ENCODE measurements at places on chromosomes 7 and 10. TPM values are rescaled to one million over a fixed set of nuclear protein-coding genes. Genes with fewer than 3 reads are reported as not detected.

The FOXP2 gene
- total RNA-seq = 3.8 TPM

The GIMAP6 gene
- 0.36 TPM for total RNA-seq

GRCh38 chr10:123808906-123809305 is 82.7 kb downstream of the CPXM2 start:
- H3K27ac ChIP-seq = no peak overlapping the region
- H3K36me3 ChIP-seq = no peaks in the 10 kb centered on the region
- no peaks in the 10 kb centered on the region for H3K27me3 ChIP-seq
- no peak overlapping the region for H3K4me3 ChIP-seq
- H3K4me1 ChIP-seq = no peaks in the 10 kb centered on the region

GRCh38 chr10:82208726-82209125 is 333.7 kb downstream of the NRG3 start:
- H3K4me3 ChIP-seq = no peak overlapping the region
- H3K36me3 ChIP-seq = no peaks in the 10 kb centered on the region
- no peaks in the 10 kb centered on the region for H3K4me1 ChIP-seq
- no peak overlapping the region for H3K27ac ChIP-seq
- DNase-seq = no peak

DNA sequence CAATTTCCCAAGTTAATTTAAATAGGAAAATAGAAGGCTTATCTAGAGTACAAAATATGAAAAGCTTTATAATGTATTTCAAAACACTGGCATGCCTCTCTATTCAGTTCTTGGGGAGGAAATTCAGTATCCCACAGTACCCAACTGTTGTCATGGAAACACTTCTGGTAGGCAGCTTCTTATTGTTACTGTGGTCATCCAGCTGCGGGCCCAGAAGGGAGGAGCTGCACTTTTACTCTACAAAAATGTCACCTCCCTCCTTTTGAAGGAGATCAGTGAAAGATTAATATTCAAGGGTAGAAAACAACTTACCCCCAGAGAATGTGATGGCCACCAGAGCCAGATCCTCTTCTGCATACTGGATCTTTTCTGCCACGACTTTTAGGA is 202.8 kb downstream of the RAPGEF5 start:
- H3K4me1 ChIP-seq = peaks cover 12% of the 10 kb centered on the region
- H3K4me3 ChIP-seq = no peak overlapping the region
- no peaks in the 10 kb centered on the region for H3K36me3 ChIP-seq
- H3K27ac ChIP-seq = no peak overlapping the region
- H3K27me3 ChIP-seq = no peaks in the 10 kb centered on the region

- H3K36me3 ChIP-seq = no peaks in the 10 kb centered on the region
- H3K4me1 ChIP-seq = peaks cover 14% of the 10 kb centered on the region
- peak overlapping the region; percentile 3 for H3K27ac ChIP-seq
- H3K27me3 ChIP-seq = no peaks in the 10 kb centered on the region
- DNase-seq = peak; percentile 66
These were observed 9.8 kb upstream of the RTKN2 start for GRCh38 chr10:62278441-62278910.

DNA sequence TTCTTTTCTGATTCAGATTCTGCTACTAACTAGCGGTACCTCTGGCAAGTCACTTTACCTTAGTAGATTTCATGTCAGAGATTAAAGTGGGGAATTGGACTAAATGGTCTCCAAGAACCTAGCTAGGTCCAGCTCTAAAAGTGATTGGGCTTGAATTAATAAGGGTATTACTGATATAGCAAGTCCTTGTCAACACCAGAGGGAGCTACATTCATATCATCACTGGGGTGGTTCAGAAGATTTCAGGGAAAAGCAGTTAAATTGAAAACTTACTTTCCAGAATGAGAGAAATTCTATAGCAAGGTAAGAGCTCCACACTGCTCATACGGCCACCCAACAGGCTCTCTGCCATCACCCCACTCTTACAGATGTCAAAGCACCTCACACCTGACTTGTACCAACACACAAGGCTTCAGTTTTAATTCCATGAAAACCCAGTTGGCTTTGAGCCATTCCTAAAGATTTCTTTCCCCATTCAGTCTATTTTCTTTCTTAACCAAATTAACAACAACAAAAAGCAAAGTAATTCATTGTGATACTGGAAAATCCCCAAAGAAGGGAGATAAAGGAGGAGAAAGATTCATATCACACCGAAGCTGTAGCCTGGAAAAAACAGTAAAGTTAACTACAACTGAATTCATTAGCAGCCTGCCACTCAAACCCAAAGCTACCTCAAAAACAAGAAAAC is 38.0 kb upstream of the SPOCK2 start:
- no peaks in the 10 kb centered on the region for H3K27me3 ChIP-seq
- peaks cover 15% of the 10 kb centered on the region for H3K4me1 ChIP-seq
- peak; percentile 65 for DNase-seq
- H3K4me3 ChIP-seq = no peak overlapping the region
- H3K36me3 ChIP-seq = no peaks in the 10 kb centered on the region
- no peak overlapping the region for H3K27ac ChIP-seq

DNA sequence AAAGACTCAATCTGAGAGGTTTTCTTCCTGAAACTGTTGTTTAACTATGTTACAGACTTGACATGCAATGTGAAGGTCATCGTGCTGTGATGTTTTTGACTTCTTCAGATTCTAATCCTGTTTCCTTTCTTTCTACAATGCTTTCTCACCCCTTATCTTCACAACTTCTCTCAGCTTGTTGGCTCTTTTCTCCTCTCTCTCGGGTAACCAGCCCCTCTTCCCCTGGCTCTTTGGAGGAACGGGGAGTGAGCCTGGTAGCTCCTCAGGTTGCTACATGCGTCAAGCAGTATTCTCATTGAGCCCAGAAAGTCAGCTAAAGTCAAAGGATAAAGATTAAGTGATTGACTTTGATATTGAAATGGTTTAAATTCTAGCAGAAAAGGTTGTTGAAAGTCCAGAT is 40.1 kb downstream of the SEC23IP start:
- no peak for DNase-seq
- H3K36me3 ChIP-seq = peaks cover 75% of the 10 kb centered on the region
- H3K27ac ChIP-seq = no peak overlapping the region
- peaks cover 5% of the 10 kb centered on the region for H3K4me1 ChIP-seq
- H3K27me3 ChIP-seq = no peaks in the 10 kb centered on the region

GRCh38 chr7:80428161-80429054 is 83.5 kb downstream of the GNAT3 start:
- H3K27ac ChIP-seq = no peak overlapping the region
- H3K4me3 ChIP-seq = no peak overlapping the region
- no peaks in the 10 kb centered on the region for H3K36me3 ChIP-seq
- no peaks in the 10 kb centered on the region for H3K27me3 ChIP-seq

GRCh38 chr7:24572393-24572996 is 757 bp upstream of the PALS2 start:
- no peaks in the 10 kb centered on the region for H3K36me3 ChIP-seq
- H3K4me1 ChIP-seq = peaks cover 21% of the 10 kb centered on the region
- H3K4me3 ChIP-seq = peak overlapping the region; percentile 91

DNA sequence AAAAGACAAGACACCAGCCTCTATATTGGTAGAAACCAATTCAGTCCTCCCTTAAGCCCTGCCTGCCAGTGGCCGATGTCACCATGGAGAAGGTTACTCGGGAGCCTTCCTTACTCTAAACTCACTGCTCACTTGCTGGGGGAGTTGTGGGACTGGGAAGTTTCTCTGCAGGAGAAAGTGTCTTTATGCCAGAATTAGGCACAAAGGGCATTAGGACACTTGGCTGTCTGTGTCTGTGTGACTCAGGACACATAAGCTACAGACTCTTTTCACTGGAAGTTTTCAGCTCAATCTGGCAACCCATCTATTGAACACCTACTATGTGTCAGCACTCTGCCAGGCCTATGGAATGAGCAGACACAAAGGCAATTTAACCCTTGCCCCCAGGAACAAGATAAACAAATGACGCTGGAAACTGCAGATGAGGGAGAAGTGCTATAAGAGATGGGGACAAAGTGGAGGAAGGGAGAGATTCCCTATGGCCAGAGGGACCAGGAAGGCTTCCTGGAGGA is 49.5 kb upstream of the CACUL1 start:
- no peaks in the 10 kb centered on the region for H3K4me1 ChIP-seq
- H3K27me3 ChIP-seq = no peaks in the 10 kb centered on the region
- no peak overlapping the region for H3K27ac ChIP-seq
- DNase-seq = no peak

DNA sequence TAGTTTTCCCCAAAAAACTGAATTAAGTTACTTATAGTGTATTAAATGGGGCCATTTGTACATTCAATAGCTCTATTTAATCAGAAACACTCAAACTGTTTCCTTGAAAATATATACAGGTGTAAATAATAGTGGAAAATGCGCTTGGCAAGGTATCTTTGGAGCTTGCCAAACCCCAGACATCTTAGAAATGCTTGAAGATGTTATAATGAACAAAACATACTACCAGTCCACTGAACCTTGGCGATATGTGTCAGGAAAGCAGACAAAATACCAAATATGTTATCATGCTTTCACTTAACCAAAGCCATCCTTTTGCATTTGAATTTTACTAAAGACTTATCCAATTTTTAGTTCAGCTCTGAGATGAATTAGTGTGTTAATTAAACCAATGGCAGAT is 352.7 kb upstream of the SEMA3A start:
- no peak overlapping the region for H3K27ac ChIP-seq
- H3K4me3 ChIP-seq = no peak overlapping the region
- no peaks in the 10 kb centered on the region for H3K27me3 ChIP-seq

- H3K27ac ChIP-seq = no peak overlapping the region
- no peak for DNase-seq
- H3K4me3 ChIP-seq = no peak overlapping the region
- H3K36me3 ChIP-seq = no peaks in the 10 kb centered on the region
These were observed 164.6 kb upstream of the C1GALT1 start for GRCh38 chr7:7017707-7018280.

DNA sequence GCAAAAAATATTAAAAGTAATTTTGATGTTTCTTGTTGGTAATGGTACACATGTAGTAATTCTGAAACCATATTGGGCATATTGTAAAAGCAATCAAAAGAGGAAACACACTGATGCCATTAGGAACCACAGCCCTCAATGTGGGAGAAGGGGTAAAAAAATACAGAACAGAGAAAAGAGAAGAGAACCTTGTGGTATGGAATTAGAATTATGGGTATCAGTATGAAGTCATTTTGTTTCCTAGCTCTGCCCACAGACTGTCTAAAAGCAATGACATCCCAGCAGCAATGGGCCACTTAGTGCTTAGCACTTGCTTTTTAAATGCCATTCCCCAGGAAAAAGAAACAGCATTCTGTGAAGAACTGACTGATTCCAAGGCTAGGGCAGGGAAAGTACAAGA is 61.5 kb downstream of the CPVL start:
- H3K27me3 ChIP-seq = peaks cover 15% of the 10 kb centered on the region
- H3K4me1 ChIP-seq = no peaks in the 10 kb centered on the region
- H3K4me3 ChIP-seq = no peak overlapping the region
- H3K27ac ChIP-seq = no peak overlapping the region

Data from osteoblast (primary cell).